ENCODE measurements at places on chromosomes 5 and 9. TPM values are rescaled to one million over a fixed set of nuclear protein-coding genes. Genes with fewer than 3 reads are reported as not detected.
A peak's percentile ranks its signal among the peaks of the same experiment; 100 is the strongest.

- H3K27me3 ChIP-seq: no peaks in the 10 kb centered on the region
- H3K4me3 ChIP-seq: no peak overlapping the region
- H3K4me1 ChIP-seq: no peaks in the 10 kb centered on the region
Observed at GRCh38 chr5:156526081-156526925, 199.3 kb downstream of the SGCD start.

DNA sequence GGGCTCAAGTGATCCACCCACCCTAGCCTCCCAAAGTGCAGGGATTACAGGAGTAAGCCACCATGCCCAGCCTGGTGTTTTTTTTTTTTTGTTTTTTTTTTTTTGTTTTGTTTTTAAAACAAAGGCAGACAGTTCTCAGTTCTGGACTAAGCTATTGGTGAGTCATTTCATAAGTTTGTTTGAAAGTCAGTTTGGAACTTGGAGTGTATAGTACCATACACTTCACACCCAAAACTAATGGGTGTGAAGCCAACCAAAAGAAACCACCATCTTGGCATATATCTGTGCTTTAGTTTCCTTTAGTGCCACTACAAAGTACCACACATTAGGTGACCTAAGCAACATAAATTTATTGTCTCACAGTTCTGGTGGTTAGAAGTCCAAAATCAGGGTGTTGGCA lies 13.4 kb downstream of the MAST4 start:
- H3K4me1 ChIP-seq: no peaks in the 10 kb centered on the region
- H3K27me3 ChIP-seq: no peaks in the 10 kb centered on the region
- DNase-seq: no peak
- H3K27ac ChIP-seq: no peak overlapping the region
- H3K4me3 ChIP-seq: no peak overlapping the region

DNA sequence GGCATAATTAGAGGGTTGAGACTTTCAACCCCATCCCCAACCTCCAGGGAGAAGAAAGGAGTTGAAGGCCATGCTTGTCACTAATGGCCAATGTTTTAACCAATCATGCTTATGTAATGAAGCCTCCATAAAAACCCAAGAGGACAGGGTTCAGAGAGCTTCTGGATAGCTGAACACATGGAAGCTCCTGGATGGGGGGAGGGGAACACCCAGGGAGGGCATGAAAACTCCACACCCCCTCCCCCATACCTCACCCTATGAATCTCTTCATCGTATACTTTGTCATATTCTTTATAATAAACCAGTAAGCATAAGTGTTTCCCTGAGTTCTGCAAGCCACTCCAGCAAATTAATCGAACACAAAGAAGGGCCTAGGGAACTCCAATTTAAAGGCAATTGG lies 81.7 kb downstream of the ALDH7A1 start:
- no peaks in the 10 kb centered on the region for H3K4me1 ChIP-seq
- no peak overlapping the region for H3K4me3 ChIP-seq
- no peak for DNase-seq
- H3K36me3 ChIP-seq: no peaks in the 10 kb centered on the region
- no peak overlapping the region for H3K27ac ChIP-seq

DNA sequence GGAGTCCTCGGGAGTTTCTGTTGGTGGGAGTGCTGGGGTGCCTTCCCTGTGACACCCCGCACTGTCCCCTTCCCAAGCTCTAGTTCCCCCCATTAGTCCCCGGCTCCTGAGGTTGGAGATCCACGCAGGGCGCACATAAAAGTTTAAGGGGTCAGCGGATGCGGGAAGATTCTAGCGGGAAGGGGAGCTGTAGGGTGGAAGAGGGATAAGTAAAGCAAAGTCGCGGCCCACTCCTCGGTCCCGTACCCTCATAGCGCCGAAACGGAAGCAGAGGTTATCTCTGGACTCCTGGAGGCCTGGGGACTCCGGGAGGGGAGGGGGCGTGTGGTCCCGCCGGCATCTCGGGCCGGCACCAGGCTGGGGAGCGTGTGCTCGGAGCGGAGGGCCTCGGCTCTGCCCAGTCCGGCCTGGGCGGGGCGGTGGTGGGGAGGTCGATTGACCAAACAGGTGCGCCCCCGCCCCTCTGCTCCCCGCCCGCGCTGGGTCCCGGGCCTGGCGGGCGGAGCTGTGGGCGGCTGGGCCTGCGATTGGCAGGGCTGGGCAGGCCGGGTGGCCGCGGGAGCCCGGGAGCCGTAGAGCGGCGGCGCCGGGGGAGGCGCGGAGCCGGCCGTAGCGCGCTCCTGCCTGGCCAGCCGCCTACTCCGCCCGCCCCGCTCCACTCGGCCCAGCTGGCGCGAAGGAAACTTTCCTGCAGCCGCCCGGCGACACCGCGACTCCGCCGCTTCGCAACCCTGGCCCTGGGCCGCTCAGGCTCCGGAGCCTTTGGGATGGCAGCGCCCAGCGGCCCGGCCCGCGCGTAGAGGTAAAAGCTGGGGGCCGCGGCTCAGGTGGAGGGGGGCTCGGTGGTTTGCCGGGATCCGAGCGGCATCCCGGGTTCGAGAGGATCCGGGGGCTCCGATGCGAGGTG lies 52.2 kb upstream of the DAB2IP start:
- DNase-seq: peak; percentile 68
- peak overlapping the region; percentile 71 for H3K4me3 ChIP-seq
- H3K27me3 ChIP-seq: peaks cover 10% of the 10 kb centered on the region
- peaks cover 3% of the 10 kb centered on the region for H3K4me1 ChIP-seq
- H3K36me3 ChIP-seq: no peaks in the 10 kb centered on the region

EIF4EBP3 gene
- total RNA-seq: 8.9 TPM

ABLIM3 gene
- 0.56 TPM for total RNA-seq

- peak overlapping the region; percentile 76 for H3K27ac ChIP-seq
- peak overlapping the region; percentile 86 for H3K4me3 ChIP-seq
- DNase-seq: no peak
- H3K27me3 ChIP-seq: no peaks in the 10 kb centered on the region
Observed at GRCh38 chr5:116573702-116574366, 789 bp downstream of the SEMA6A start.

DNA sequence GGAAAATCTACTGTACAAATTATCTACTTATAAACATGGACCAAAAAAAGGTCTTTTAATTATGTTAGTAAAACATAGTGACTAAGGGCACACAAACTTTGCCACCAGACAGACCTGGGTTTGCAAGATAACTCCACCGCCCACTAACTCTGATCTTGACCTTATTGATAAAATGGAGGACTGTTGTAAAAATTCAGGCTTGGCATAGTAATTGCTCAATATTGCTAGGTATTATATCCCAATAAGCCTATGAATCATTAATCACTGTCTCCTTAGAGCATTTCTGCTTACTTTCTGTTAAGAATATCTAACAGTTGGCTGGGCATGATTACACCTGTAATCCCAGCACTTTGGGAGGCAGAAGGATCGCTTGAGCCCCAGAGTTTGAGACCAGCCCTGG lies 3.8 kb downstream of the C9orf40 start:
- no peak for DNase-seq
- H3K36me3 ChIP-seq: no peaks in the 10 kb centered on the region
- H3K27me3 ChIP-seq: no peaks in the 10 kb centered on the region
- H3K4me1 ChIP-seq: no peaks in the 10 kb centered on the region
- no peak overlapping the region for H3K27ac ChIP-seq

GDF9 gene
- total RNA-seq: not detected

Data from H1 (cell line).